ENCODE measurements at places on chromosomes 5 and 9.

DNA sequence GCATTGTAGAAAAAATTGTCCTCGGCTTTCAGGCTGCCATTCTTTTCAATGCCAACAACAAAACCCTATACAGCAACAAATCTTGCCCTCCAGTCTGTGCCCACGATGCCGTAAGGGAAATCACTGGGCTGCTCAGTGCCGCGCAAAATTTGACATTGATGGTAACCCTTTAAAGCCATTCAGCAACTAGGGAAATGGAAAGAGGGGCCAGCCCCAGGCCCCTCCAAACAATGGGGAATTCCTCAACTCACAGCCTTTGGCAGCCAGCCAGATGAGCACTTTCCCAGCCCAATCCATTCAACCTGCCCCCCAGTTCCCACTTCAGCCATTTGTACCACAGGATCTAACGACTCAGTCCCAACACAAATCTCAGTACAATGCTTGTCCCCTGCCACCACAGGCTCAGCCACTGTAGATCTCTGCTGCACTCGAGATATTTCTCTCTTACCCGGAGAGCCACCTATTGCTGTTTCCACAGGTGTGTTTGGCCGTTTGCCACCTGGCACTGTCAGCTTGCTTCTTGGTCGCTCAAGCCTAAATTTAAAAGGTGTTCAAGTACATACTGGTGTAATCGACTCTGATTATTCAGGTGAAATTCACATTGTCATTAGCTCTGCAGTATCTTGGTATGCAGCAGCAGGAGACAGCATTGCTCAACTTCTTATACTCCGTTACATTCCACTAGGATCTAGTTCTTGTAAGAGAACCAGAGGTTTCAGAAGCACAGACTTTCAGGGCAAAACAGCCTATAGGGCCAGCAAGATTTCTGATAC is 103.3 kb downstream of the SYK start:
- no peak for DNase-seq

DNA sequence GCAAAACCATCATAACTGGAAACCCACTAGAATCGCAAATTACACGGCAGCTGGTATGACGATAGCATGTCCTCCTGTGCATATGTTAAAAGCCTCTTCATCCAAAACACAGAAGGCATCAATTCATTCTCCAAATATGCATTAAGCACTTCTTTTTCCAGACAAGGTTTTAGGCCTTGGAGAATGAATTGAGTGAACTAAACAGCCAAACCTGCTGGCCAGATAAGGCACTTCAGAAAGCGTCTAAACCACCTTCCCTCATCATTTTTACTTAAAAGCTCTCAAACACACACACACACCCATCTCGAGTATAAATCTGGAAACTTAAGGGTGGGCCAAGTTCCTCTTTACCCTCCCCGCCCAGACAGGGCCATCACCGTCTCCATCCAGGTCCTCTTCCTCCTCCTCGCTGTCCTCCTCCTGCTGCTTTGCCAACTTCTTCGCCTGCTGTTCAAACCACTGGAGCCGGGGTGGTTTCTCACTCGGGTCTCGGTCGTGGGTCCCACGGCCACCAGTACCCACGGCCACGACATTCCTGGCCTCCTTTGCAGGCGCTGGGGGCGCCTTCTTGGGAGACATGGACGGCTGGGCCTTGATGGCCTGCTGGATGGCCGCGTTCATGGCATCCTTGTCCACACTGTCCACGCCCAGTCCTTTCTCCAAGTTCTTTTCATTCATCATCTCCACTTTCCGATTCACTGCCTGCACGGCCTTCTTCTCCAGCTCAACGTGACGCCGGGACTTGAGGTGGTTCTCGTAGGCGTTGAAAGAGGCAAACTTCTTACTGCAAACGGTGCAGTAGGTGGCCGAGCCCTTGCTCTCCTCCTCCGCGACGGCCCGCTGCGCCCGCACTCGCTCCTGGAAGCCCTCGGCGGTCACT is 696 bp downstream of the ZNF622 start:
- no peak for DNase-seq

- DNase-seq: no peak
These were observed 373.4 kb upstream of the ACO1 start for GRCh38 chr9:32011049-32011448.

DNA sequence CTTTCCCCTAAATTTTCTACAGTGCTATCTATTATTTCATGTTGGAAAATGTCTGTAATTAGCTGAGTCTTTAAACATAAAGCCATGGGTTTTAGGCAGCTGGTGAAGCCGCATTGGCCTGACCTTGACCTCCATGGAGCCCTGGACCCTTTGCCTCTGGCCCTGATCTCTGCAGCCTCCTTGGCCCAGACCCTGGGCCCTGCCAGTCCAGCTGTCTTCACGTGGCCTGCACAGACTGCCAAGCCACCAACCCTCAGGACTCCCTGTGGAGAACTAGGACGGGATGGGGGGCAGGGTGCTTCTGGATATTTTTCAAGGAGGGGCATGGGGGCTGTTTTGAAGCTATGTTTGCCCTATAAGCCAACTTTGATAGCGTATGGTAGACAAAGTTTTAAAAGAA is 29.8 kb upstream of the PPARGC1B start:
- DNase-seq: no peak
